ENCODE measurements at places on chromosomes 3 and 15.
A peak's percentile ranks its signal among the peaks of the same experiment; 100 is the strongest.

DNA sequence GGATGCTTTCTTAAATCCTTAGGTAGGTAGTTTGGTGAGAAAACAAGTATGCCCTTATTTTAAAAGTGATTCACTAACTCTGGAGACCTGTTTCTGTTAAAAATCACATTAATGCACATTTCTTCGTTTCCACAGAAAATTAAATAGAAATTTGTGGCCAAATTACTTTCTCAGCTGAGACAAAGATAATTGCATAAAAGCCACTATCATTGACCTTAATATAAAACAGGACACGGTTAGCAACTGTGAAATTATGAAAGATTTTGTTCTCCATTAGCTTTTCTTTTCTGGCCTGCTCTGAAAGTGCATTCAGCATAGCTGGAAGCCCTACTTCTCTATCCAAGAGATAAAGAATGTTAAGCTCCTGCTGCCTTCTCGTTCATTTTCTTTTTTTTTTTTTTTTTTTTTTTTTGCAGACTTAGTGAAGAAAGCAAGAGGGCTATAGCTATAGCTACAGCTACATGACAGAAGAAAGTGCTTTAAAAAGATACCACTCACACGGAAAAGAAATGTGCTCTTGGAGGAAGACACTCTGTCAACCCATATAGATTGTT is 576.9 kb downstream of the OTOL1 start:
- DNase-seq, result no peak

- DNase-seq, result no peak
These were observed 53.8 kb upstream of the CADM2 start for GRCh38 chr3:84904816-84905555.

DNA sequence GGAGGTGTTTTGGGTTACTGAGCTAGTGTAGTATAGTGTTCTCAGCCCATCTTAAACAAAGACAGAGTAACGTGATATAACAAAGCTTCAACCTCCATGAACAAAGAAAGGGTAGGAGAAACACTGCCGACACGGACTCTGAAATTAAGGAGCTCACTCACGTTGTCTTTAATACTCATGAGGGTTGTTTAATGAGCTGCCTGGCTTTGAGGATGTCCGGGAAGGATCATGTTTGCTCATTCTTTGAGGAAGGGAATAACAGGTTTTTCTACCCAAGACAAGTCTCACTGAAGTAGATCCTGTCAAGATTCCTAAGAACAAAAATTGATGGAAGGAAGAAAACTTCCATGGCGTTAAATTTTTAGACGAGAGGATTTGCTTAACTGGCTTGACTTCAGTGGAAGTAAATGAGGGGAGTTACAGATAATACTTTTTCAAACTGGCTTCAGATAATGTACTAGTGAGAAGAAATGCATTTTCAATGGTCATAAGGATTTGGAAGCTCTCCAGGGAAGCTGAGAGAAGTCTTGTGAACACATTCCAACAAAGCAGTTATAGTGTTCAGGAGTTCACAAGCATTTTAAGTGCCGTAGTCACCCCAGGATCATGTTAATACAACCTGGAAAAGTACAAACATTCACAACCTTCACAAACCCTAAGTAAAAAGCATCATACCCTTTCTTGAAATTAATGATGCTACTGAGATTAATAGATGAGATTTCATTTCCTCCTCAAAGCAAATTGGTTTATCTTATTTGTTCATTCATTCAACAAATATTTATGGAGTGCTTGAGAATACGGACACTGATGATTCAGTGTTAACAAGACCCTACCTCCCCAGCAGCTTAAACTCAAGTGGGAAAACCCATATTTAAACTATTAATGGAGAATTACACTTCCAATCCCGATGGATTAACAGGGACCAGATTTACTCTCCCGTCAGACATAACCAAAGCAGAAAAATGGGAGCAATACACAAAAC is 101.5 kb downstream of the SHQ1 start:
- DNase-seq, result no peak

- DNase-seq, result no peak
These were observed 46.9 kb upstream of the TMEM158 start for GRCh38 chr3:45272828-45273470.

GRCh38 chr3:22759636-22760310 is 443.4 kb upstream of the UBE2E2 start:
- DNase-seq, result no peak

DNA sequence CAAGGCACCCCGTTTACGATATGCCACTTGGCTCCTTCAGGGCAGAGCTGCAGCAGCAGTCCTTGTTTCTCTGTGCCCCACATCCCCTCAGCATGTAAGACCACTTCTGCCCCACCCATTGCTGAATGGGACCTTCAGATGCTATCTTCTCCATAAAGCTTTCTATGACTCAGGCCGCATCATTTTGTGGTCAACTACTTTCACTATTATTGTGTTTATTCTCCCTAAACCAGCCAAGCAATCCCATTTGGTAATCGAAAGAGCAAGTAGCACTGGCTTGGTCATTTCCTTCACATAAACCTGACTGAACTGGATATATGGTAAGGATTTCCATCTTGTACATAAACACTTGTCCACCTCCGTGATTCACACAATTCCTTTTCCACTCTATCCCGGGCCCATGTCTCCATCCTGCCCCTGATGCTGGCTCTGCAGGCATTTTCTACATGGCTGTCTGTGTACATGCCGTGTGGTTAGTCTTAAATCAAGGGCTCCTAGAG is 25.7 kb downstream of the LIPC start:
- DNase-seq, result peak; percentile 70

GRCh38 chr15:41567862-41568261 is 8.8 kb downstream of the TYRO3 start:
- no peak for DNase-seq

- DNase-seq, result no peak
These were observed at the start of gene COL6A6 for GRCh38 chr3:130516645-130517512. Gene COL6A6, plus strand, starts transcription at chr3:130517177. Its CDS starts 43,188 bp downstream, at chr3:130560365.

- no peak for DNase-seq
These were observed 320.7 kb upstream of the GOLIM4 start for GRCh38 chr3:168416446-168416845.

- no peak for DNase-seq
These were observed 92.2 kb upstream of the RAP2B start for GRCh38 chr3:153069598-153070510.

GRCh38 chr3:105722943-105723556 is 145.8 kb downstream of the CBLB start:
- DNase-seq, result no peak

GRCh38 chr3:5231074-5231473 is 43.6 kb downstream of the EDEM1 start:
- no peak for DNase-seq

- DNase-seq, result no peak
These were observed 15.6 kb downstream of the CLEC3B start for GRCh38 chr3:45041666-45042065.

DNA sequence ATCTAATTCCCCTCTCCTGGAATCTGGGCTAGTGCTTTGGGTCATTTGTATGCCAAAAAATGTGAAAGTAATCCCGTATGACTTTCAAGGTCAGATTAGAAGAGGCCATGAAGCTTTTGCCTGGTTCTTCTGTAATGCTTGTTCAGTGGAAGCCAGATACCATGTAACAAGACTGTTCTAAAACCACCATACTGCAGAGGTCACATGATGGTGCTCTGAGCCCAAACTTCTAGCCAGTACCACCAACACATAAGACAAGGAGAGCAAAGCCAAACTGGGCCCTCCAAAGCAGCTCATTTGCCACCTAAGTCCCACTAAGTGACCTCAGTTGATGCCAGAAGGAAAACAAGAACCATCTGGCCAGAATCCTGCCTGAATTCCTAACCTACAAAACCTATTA is 64.3 kb upstream of the MELTF start:
- DNase-seq, result no peak

GRCh38 chr3:181998828-181999227 is 287.1 kb downstream of the SOX2 start:
- DNase-seq, result no peak

DNA sequence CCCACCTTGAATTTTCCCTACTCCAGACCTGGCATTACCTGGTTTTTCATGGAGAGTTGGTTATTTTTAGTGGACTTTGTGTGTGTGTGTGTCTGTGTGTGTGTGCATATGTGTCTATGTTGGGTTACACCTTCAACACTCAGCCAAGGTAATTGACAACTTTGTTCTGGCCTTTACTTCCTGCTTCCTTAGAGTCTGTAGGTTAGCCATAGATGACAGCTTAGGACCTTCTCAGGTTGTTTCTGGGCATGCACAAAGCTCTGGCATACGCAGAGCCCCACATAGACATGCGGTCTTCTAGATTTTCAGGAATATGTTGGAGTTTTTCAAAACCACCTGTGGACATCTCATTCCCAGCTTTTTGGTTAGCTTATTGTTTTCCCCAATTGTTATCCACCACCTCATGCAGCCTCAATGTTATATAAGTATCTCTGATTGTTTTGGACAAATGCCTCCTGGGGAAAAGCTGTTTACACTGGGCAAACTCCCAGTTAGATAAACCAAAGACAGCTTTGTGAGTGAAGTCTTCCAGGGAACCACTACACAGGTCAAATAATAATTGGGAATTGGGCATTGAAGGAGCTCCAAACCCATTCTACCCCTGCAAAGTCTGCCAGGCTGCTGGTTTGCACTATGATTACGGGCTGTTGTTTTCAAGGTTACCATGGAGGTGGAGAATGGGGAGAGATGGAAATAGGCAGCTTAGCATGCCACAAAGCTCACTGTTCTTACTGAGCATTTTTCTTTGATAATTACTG is 201.2 kb downstream of the ADAMTSL3 start:
- no peak for DNase-seq

DNA sequence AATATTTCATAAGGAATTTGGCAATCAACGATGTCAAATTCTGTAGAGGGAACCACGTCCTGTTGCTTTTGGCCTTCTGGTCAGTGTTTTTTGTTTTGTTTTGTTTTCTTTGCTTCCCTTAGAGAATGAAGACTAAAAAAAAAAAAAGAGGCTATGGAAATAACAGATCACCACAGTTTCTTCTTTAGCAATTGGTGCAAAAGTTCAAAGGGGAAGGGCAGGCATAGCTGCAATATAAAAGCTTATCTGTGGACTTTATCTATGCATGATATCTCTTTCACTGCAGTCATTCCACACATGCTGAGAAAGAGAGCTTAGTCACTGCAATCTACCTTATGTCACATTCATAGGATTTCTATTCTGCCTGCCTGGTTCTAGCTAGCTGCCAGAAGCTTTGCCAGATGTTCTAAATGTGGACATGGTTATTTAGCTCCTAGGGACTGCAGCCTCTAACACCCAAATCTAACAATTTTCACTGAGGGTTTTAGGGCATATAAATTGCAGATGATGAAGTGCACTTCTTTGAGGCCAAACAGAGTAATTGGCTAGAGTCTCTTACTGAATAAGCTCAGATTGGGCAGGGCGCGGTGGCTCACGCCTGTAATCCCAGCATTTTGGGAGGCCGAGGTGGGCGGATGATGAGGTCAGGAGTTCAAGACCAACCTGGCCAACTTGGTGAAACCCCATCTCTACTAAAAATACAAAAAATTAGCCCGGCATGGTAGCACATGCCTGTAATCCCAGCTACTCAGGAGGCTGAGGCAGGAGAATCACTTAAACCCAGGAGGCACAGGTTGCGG is 637.2 kb downstream of the NTRK3 start:
- no peak for DNase-seq

- DNase-seq, result no peak
These were observed 77.2 kb upstream of the CFAP20DC start for GRCh38 chr3:59127071-59127470.

DNA sequence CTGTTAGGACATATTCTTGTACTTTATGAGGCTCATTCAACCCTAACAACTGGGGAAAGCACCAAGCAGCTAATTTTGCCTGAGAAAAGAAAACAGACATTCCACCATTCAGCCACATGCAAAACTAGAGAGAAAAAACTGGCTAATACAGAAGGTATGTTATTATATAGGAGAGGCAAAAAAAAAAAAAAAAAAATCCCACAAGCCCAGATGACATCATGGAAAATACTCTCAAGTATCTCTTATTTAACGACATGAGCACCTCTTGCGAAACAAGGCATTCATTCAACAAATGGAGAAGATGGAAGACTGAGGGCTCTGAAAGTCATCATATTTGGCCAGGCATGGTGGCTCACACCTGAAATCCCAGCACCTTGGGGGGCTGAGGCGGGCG is 61.5 kb downstream of the PRICKLE2 start:
- DNase-seq, result no peak

GRCh38 chr15:91849749-91850161 is 3.8 kb upstream of the SLCO3A1 start:
- peak; percentile 30 for DNase-seq

DNA sequence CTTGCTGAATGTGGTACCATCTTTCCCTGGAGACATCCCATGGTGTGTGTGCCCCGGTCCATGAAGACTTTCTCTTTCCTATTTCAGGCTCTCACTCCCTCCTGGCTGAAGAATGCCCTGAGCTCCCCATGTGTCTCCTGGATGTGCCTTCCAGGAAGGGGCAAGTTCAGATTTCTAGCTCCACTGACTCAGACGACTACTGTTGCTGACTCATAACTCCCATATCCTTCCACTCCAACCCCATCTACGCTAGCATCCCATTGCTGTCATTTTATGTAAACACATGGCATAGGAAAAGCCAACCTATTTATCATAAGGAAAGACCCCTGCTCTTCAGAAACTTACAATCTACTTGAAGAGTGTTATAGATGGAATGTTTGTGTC is 95.0 kb downstream of the ADCY5 start:
- DNase-seq, result no peak

DNA sequence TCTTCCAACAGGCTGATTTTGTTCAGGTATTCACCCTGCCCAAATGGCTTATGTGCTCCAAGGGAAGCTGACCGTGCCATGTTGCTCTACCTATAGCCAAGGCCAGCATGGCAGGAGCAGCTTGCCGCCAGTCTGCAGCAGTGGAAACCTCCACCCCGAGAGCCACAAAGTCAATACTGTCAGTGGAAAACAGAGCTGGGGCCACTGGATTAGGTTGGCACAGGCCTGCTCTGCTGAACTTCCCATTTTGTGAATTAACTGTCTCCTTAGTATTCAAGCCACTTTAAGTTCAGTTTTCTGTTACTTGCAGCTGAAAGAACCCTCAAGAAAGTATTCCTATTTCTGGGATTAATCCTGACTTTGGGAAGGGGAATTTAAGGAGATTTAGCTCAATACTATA is 63.8 kb upstream of the XCR1 start:
- DNase-seq, result no peak

GRCh38 chr3:147159141-147159540 is 247.2 kb downstream of the ZIC4 start:
- no peak for DNase-seq

DNA sequence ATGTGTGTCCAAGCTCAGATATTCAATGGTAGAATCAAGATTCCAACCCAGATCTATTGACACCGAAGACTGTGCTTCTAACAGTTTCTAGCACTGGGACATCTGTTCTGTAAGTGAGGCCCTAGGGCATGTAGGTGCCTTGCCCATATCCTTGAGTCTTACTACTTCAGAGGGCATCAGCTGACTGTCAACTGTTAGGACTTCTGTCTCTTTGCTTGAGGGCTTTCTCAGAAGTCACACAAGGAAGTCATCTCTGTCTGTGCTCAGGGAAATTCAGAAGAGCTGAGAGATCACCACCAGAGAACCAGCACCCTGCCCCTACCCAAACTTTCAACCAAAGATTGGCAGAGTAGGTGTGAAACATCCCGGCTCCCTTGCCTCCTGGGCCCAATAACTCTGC is 403.6 kb upstream of the PROK2 start:
- DNase-seq, result no peak

- DNase-seq, result no peak
These were observed 17.2 kb downstream of the KLHL25 start for GRCh38 chr15:85777250-85778106.
